ENCODE measurements at places on chromosomes 3 and 15.

- DNase-seq = no peak
Observed at GRCh38 chr3:10272977-10273376, 19.8 kb downstream of the GHRL start.

DNA sequence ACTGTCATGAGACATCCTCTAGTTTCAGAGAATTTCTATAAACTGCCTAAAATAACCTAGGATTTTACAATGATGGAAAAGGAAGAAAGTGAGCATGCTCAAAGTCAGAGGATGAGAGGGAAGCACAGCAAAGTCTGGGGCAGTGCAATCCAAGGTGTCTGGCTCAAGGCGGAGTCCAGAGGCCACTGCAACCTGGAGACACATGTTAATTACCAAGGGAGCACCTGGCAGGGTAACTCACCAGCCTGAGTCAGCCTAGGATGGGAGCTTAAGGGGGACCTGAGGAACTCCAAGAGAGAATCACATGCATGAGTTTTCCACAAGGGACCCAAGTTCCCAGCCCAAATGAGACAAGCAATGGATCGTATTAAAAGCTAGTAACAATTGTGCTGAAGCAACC is 49.8 kb downstream of the PLD1 start:
- no peak for DNase-seq

- no peak for DNase-seq
Observed at GRCh38 chr3:2937055-2937454, 173.1 kb downstream of the IL5RA start.

- DNase-seq = no peak
Observed at GRCh38 chr3:186821429-186822387, 15.4 kb upstream of the RFC4 start.

- DNase-seq = no peak
Observed at GRCh38 chr3:65126527-65127410, 439.0 kb upstream of the ADAMTS9 start.

DNA sequence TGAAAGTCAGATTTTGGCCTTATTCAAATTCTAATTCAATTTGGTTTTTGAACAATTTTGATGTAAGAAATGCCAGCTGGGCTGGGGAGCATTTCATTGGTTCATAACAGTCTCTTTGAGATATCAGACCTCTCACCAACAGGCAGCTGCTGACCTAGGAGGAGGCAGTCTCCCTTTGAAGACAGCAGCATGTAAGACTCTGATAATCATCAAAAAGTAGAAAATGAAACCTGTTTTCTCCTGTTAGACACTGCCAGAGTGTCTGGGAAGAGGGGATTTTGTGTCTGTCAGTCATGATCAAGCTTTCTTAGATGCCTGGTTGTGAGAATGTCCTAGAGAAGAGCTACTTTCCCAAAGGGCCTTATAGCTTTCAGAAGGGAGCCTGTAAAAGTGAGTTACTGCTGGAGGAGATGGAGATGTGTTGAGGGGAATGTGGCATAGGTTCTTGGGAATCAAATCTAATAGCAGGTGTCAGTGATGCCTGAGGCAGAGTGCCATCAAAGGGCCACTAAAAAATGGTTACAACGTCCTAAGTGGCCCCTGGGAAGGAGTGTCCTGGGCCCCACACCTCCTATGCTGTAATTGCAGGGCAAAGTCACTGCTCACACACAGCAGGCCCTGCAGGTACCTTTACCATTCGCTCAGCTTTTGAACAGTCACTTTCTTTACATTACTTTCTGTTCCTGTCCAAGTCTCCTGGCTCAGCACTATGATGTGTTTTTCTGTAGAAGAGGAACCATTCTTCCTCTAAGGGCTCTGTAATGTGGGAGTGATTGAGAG is 43.1 kb downstream of the FSTL1 start:
- no peak for DNase-seq

DNA sequence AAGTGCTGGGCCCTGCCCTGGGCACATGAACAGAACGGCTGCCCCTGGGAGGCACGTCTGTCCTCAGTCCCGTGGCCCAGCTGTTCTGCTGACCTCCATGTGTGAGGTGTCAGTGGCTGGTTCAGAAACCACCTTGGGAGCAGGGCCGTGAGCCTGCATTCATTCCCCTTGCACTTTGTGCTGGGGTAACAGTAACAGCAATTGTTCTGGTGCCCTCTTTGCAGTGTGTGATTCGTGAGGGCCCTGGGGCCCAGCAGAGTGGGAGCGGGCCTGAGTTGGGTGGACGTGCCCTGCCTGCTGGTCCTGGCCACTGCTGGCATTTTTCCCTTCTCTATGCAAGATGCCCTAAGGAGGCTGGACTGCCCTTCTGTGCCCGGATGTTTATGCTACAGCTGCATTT is 50.4 kb upstream of the MYZAP start:
- no peak for DNase-seq

DNA sequence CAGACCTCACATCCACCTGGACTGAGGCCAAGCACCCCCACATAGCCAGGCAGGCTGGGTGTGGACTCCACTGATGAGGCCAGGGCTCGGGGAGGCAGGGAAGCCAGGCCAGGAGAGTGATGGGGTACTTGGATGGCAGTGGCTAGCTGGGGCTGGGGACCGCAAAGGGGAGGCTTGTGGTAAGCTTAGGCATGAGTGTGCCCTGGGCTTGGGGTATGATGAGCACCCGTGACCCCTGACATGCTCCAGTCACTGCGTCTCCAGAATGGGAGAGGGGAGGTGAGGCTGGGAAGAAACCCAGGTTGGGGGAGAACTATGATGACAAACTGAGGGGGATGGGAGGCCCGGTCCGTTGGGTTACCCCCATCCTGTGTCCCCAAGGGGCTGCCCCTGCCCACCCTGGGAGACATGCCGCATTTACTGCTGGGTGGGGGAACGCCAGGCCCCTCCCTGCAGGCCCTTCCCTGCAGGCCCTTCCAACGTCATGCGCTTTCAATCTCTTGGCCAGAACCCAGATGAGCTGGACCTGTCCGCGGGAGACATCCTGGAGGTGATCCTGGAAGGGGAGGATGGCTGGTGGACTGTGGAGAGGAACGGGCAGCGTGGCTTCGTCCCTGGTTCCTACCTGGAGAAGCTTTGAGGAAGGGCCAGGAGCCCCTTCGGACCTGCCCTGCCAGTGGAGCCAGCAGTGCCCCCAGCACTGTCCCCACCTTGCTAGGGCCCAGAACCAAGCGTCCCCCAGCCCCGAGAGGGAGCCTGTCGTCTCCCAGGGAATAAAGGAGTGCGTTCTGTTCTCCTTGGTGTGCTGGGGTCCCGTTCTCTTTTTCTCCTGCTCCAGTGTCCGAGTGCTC is 34.1 kb downstream of the TSPAN3 start:
- DNase-seq = no peak

- no peak for DNase-seq
Observed at GRCh38 chr3:187616307-187616972, 53.8 kb downstream of the SST start.

- no peak for DNase-seq
Observed at GRCh38 chr15:29695489-29696167, 126.6 kb downstream of the TJP1 start.

GRCh38 chr3:50166620-50167019 is 11.5 kb downstream of the SEMA3F start:
- DNase-seq = no peak

DNA sequence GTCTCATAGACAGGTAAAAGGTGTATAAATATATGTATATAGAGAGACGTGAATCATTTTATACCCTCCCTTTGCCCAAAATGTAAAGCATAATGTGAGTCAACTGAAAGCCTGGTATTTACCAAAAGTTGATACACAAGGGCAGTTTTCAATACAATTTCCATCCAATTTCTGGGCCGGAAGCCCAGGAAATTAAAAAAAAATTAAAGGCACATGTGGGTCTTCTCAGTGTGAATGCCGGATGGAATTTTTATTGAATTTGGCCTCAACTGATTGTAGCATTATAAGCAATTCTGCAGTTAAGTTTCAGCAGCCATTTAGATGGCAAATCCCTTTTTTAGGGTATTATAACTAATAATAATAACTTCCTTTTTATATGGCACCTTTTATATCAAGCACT is 3.3 kb upstream of the CNTN3 start:
- no peak for DNase-seq

DNA sequence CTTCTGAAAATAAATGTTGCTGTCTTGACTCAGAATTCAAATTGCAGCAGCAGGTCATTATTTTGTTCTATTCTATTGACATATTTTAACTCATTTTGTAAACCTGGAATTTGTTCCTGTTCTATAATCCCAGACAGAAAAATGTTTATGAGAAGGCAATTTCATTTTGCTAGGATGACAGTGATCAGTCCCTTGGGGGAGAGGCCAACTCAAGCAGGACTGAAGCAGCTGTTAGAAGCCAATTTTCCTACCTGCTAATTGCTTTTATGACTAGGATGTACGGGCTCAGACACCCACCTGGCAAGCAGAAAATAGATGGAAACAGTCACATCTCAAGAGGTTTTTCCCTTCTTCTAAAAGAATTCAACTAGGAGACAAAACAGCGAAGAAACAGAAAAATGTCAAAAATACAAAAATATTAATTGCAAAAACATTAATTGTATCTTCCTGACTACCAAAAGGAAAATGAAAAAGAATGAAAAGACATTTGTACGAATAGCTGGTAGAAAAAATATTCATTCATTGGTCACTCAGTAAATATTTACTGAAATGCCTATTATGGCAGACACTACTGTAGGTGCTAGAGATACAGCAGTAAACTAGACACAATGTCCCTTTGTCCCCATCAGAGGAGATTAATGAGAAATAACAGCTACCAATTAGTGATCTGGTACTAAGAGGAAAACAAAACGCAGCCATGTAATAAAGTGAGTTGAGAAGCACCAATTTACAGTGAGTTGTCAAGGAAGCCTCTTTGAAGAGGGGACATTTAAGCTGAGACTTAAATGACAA is 73.5 kb downstream of the PEAK1 start:
- no peak for DNase-seq

- no peak for DNase-seq
Observed at GRCh38 chr15:60469893-60470641, 8.9 kb downstream of the ICE2 start.

- DNase-seq = peak; percentile 10
Observed at GRCh38 chr15:80695911-80696661, 976 bp downstream of the ABHD17C start.

DNA sequence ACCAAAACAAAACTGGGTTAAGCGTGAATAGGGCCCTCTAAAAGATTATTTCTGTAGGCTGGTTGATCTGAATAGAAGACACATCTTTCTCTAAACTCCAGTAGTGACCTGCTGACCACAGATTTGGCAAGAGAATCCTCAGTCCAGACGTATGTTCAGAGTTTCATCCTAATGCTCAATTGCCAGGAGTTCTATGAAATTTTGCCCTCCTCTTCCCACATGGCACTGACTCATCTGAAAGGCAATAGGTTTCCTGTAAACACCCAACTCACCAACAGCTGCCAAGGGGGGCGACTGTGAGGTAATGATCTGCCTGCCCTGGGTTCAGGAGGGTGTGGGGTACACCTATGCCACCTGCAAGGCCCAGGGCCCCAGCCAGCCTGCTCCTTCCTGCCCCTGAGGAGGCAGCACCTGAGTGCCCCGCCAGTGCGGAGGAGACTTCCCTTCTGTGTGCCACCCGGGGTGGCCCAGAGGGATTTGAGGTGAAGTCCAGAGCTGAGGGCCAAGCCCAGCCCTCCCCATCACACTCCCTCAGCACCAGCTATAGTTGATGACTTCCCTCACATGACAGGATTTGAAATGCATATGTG is 8.4 kb upstream of the PLA2G4D start:
- no peak for DNase-seq

- DNase-seq = no peak
Observed at GRCh38 chr15:90214553-90215196, 13.5 kb downstream of the SEMA4B start.

GRCh38 chr3:150733936-150734794 is 28.8 kb downstream of the SIAH2 start:
- no peak for DNase-seq

DNA sequence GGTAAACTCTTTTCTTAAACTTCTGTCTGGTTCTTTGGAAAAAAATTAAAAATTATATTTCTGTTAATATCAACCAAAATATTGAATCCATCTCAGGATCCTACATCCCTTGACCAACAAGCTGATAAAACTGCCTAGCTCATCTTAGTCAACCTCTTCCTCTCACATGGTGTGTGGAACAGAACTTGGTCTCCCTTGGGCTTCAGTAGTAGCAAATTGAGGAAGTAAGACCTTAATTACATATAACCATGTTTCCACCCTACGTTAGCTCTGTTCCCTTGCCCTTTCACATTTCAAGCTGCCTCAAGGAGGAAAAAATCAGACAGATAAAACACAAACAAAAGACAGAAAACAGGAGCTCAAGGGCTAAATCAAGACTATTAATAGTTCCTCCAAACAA is 116.4 kb downstream of the GREM1 start:
- no peak for DNase-seq

DNA sequence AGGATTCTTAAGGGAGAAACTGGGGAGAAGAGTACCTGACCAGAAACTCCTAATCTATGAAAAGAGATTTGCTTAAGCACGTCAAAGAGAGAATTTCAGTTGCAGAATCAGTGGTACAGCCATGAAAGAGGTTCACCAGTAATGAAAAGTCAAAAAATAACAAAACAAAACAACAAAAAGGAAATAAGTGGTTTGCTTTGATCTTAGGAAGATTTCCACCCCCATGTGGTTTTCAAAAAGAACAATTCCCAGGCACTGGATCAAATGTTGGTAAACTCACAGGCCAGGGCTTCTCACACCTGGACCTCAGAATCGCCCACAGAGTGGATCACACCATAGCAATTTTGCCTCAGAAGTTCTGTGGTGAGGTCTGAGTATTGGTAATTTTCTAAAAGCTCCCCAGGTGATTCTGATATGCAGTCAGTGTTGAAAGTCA is 67.5 kb downstream of the TMEM39A start:
- DNase-seq = no peak

DNA sequence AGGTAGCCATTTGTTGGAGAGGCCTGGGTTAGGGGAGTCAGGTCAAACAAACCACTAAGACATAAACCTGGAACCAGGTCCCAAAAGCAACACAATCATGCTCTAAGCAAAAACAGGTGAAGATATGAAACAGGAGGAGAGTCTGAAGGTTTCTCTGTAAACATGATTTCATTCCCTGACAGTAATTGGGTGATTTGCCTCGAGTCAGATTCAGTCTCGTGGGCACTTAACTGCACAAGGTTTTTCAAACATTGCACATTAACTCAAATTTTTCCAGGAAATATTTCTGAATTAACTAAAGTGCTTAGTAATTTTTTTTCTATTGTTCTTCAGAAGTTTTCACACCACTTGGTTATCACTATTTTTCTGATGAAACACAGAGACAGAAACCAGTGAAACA is 27.8 kb downstream of the RORA start:
- no peak for DNase-seq

GRCh38 chr3:141104151-141104821 is 53.1 kb downstream of the SPSB4 start:
- DNase-seq = no peak

Measured in activated gamma-delta T cell (primary cell).